ENCODE measurements at places on chromosomes 1 and 21.

DNA sequence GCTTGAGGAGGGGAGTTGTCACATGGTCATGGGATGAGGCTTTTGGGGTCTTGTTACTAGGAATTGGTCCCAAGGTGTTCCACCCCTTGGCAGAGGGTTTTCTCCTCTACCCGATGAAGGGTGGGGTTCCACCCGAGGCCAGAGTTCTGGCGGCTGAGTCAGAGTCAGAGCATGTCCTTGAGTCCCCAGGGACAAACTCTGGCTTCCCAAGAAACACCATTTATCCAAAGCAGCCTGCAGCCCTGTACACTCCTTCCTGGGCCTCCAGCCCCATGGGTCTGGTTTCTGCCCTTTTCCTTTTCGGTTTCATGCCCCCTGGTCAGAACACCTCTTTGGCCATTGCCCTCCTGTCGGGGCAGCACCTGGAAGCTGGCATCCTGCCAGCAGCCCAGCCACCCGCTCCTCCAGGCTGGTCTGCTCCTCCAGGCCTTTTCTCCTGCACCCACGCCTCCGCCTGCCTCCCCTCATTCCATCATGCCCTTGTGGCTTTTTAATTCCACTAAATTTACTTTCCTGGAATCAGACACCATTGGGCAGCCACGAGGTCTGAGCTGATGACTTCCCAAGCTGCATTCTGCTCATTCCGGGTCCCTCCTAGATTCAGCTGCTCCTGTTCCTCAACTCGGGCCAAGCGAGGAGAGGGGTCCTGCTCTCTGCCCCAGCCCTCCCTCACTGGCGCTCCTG is 301.7 kb upstream of the VAMP3 start:
- peak; percentile 70 for DNase-seq

GRCh38 chr1:84062496-84062895 is 63.6 kb upstream of the TTLL7 start:
- DNase-seq = no peak

- peak; percentile 95 for DNase-seq
These were observed at the start of gene WDR47 for GRCh38 chr1:109041621-109042468. Gene WDR47 (minus strand): TSS chr1:109042102. CDS start chr1:109023512, 18,590 bp downstream.

DNA sequence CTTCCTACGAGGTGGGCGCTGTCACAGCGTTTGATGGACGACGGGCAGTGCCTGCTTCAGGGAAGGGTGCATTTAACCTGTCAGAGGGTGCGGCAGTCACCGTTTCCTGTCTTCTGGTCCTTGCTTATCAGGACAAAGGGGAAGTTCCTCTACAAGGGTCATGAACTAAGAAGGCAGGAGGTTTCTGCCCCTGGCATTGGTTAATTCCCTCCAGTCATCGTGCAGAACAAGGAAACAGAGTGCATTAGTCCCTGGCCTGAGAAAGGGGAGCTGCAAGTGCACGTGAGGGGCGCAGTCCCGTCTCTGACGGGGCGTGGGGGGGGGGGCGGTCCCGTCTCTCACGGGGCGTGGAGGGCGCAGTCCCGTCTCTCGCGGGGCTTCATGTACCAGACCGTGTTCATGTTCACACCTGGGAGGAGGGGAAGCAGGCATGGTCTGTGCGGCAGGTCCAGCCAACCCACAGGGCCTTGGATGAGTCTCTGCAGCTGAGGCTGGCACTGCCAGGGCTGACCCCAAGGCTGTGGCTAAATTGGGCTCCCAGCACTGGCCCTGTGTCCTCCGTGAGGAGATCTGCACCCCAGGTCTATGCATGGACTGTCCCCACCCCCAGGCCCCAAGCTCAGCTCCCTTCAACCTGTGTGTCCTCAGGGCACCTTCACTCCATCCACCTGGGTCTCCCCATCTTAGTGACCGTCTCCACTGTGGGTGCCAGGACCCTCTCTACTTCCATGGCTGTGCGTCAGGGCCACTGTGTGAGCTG is 89.2 kb upstream of the COL6A1 start:
- no peak for DNase-seq

- DNase-seq = no peak
These were observed 1.9 kb downstream of the AMPD2 start for GRCh38 chr1:109621379-109622136.

GRCh38 chr1:212162635-212163034 is 122.6 kb upstream of the PPP2R5A start:
- DNase-seq = peak; percentile 35

- DNase-seq = peak; percentile 17
These were observed 122.8 kb downstream of the PLPP3 start for GRCh38 chr1:56456435-56457101.

DNA sequence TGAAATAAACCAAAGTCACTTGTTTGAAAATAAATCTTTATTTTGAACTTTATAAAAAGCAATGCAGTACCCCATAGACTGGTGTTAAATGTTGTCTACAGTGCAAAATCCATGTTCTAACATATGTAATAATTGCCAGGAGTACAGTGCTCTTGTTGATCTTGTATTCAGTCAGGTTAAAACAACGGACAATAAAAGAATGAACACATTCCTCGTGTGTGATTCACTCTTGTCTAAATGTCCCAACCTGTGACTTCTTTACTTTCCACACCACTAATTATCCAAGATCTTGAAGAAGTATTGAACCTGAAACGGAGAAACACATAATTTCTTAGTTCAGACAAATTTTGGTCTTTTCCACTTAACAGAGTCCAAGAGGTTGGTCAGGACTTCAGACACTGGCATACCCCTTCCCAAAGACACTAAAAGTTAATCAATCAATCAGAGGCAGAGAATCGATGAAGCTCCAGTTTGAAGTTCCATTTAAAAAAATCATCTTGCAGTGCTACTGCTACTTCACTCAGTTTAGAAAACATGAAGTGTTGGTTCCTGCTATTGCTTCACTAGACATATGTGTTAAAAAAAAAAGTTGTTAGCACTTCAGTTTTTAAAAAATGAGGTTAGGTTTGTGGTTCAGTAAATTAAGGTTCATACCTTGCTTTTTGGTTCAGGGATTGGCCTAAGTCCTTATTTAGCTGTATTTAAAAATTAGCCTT is 26.2 kb downstream of the ATP1B1 start:
- no peak for DNase-seq

- no peak for DNase-seq
These were observed 19.3 kb upstream of the TRABD2B start for GRCh38 chr1:48016515-48016914.

DNA sequence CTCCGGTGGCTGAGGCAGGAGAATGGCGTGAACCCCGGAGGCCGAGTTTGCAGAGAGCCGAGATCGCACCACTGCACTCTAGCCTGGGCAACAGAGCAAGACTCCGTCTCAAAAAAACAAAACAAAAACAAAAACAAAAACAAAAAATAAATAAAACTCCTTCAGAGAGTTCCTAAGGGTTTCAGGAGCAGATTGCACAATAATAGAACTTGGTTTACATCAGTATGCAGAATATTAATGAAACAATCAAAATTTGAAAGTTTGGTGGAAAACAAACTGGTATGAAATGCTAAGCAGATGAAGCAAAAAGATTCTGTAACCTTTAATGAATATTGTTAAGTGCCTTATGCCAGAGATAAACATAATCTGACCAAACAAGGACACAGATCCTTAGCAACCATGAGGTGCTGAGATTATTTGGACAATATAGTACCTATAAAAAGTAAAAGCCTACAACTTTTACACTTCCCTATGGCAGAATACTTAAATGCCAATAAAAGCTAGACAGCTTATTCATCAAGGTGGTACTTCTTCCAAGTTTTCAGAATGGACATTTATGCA is 41.2 kb downstream of the SLC25A24 start:
- no peak for DNase-seq

- no peak for DNase-seq
These were observed 3.8 kb upstream of the FAM20B start for GRCh38 chr1:179021873-179022272.

DNA sequence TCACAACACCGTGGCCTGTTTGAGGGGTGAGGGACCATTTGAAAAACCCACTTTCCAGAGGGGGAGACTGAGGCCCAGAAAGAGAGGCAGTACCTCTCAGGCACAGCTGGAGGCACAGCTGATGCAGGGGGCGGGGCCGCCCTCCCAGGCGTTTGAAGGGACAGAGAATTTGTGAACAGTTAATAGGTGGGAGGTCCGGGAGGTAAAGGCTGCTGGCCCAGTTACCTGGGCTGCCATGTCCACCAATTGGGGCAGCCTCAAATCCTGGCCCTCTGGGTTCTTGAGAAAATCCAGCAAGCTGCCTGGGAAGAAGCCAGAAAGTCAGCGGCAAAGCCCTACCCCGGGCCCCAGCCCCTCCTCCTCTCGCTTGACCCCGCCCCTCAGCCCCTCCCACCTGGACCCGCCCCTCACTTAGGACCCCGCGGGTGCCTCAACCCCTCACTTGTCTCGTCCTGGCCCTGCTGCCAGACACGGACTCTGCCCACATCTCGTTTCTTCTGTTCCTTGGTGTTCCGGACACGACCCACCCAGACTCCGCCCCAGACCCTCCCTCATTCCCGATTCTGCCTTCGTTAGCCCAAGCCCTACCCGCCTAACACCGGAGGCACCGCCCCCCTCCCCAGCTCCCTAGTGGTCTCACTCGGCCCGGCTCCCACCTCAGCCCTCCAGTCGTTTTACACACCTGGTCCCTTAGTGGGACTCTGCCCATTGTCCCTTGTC is 10.8 kb upstream of the AHDC1 start:
- DNase-seq = no peak

- no peak for DNase-seq
These were observed 5.8 kb downstream of the CSRP1 start for GRCh38 chr1:201501144-201501543.

- DNase-seq = no peak
These were observed 6.7 kb downstream of the SOX13 start for GRCh38 chr1:204079608-204079999.

- DNase-seq = no peak
These were observed 176.8 kb upstream of the USP25 start for GRCh38 chr21:15552914-15553494.

DNA sequence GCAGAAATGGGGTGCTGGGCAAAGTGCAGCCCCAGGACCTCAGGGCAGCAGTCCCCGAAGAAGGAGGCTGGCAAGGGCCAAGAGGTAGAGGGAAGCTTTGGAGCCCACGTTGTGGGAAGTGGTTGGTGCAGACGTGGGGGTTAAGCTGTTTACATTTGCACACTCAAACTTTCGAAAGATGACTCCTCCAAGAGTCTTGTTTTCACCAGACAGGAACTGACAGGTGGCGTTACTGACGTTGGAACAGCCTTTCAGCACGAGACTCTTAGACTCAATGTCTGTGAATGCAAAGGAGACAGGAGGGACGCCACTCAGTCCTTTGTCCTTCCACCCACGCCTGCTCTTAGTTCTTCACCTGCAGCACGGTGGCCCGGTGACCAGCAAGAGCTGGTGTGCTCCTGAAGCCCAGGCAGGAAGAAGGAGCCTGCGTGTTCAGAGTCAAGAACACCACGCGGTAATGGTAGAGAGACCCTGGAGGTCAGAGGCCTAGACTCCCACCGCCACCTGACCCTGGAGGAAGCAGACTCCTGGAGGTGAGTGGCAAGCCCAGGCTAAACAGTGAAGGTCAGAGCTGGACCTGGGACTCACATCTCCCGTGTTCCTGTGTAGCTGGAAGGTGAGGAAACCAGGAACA is 15.9 kb downstream of the LYPD8 start:
- no peak for DNase-seq

GRCh38 chr1:94629259-94630181 is 88.0 kb upstream of the F3 start:
- no peak for DNase-seq

- no peak for DNase-seq
These were observed 44.5 kb downstream of the MARK1 start for GRCh38 chr1:220572416-220572815.

- DNase-seq = no peak
These were observed 131.5 kb upstream of the LMO4 start for GRCh38 chr1:87197156-87197555.

GRCh38 chr1:228104526-228105269 is 1.6 kb upstream of the C1orf35 start:
- DNase-seq = no peak

- no peak for DNase-seq
These were observed 133.0 kb downstream of the URB2 start for GRCh38 chr1:229759037-229759435.

DNA sequence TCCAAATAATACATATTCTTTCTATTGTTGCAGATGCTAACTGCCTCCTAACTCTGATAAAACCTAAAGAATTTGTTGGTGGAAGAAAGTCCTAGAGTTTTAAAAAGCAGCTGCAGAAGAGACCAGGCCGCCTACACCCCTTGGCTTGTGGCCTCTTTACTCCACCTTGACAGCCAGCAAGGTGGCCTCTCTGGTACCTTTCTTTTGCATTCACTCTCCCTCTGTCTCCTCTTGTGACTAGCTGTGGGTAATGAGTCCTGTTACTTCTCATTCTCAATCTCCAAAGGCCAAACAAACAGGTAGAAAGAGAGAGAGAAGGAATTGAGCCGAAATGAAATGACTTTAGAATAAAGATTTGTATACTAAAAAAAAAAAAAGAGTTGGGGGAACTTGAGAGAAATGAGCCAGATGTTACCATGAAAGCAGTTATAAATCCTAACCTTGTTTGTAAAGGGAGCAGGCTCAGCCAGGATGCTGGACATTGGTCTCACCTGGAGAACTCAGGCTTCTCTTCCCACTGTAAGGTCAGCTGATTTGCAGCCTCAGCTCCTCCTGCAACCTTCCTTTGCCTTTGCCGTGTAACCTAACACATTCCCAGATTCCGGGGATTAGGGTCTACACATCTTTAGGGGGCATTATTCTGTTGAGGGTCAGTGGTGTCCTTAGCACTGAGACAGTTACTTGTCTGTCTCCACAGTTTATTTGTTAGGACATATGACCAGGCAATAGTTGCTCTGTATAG is 164.1 kb upstream of the IRF2BP2 start:
- no peak for DNase-seq

DNA sequence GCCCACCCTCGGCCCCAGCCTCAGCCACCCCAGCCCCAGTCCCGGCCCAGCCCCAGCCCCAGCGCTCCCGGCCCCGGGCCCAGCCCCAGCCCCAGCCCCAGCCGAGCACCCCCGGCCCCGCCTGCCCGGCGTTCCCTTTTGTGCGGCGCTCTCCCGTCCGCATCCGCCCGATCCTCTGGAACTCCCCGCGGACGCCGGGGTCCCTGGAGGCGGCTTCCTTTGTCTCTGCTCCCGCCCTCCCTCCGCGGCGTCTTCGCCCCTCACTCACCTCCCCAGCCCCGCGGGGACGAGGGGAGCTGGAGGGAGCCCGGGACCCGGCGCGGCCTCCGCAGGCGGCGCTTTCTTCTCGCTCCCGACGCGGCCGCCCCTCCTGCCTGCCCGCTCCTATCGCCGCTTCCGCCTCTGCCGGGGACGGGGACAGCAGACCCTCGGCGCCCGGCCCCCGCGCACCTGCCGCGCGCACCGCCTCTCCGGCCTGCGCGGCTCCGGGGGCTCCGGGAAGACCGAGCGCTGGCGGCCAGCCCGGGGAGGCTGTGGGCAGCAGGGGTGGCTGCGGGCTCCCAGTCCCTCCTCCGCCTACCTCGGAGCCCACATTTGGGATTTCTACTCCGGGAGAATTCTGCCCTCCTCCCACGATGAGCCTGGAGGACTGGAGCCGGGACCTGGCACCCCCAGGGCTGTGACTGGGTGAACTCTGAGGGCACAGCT is 14.0 kb downstream of the AGRN start:
- DNase-seq = no peak

- DNase-seq = no peak
These were observed 38.6 kb downstream of the NSL1 start for GRCh38 chr1:212752934-212753497.

DNA sequence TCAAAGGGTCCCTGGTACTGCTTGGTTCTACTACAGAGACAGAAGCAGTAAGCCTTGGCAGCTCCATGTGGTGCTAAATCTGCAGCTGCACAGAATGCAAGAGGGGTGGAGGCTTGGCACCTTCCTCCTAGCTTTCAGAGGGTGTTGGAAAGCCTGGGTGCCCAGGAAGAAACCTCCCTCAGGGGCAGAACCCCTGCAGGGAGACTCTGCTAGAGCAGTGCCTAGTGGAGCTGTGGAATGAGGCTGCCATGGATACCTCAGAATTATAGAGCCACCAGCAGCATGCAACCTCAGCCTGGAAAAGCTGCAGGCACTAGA is 76.2 kb upstream of the TLR5 start:
- DNase-seq = no peak
